ENCODE measurements at places on chromosomes 1 and 21.

- peak; percentile 55 for DNase-seq
These were observed 71.1 kb downstream of the IER5 start for GRCh38 chr1:181159451-181160140.

- no peak for DNase-seq
These were observed 5.3 kb downstream of the UTS2 start for GRCh38 chr1:7847599-7847998.

- DNase-seq = no peak
These were observed 29.0 kb downstream of the ACP6 start for GRCh38 chr1:147641291-147641690.

GRCh38 chr1:172293429-172293828 is 127.1 kb upstream of the C1orf105 start:
- DNase-seq = no peak

- DNase-seq = no peak
These were observed 444.4 kb downstream of the LTN1 start for GRCh38 chr21:28548291-28548690.

- DNase-seq = no peak
These were observed 2.8 kb downstream of the NRIP1 start for GRCh38 chr21:15061747-15062605.

DNA sequence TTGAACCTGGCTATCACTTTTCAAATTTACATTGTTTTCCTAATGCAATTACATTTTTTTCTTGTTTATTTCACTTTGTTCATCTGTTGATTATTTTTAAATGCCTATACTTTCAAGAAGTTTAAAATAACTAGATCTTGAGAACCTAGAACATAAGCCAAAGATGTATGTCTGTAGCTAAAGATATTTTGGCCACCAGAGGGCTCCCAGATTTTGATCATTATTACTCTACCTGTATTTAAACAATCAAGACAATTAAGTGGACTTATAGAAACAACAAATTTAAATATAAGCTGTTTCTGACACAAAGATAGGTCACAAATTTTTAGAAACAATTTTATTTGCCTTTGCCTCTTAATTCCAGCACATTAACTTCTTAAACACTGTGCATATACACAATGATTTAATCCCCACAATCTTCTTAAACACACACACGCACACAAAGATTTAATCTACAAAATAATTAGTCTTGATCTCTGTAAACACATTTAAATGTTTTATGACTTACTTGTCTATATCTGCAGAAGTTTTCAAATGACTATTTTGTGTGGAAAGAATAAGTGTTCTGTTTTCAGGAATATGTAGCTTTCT is 380.0 kb downstream of the DSCAM start:
- DNase-seq = no peak

GRCh38 chr1:203625628-203626019 is 1.0 kb upstream of the ATP2B4 start:
- DNase-seq = peak; percentile 75

Measured in effector memory CD8-positive, alpha-beta T cell (primary cell).